ENCODE measurements at places on chromosomes 5 and 9.

- DNase-seq: no peak
Observed at GRCh38 chr9:124594673-124595072, 87.5 kb upstream of the NR5A1 start.

- DNase-seq: no peak
Observed at GRCh38 chr9:70563431-70564204, 149.2 kb upstream of the KLF9 start.

DNA sequence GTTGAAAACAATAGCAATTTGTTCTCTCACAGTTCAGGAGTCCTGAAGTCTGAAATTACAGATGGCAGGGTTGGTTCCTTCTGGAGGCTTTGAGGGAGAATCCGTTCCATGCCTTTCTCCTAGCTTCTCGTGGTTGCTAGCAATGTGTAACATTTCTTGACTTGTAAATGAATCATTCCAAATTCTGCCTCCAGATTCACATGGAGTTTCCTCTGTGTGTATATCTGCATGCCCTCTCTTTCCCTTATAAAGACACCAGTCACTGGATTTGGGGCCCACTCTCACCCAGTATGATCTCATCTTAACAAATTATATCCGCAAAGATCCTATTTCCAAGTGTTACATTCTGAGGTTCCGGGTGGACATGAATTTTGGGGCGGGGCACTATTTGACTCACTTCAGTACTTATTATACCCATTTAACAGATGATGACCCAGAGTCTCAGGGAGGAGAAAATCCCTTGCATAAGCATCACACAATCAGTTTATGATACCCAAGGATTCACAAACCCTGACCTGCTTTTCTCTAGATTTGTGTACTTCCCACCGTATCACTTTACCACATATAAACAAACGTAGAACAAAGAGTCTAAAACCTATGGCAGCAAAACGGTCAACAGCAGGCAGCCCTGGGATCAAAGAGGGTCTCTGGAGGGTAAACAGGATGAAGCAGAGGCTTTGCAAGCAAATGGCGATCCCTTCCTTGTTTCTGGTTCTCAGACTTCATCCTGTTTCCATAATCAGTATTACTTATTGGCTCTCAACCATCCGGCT lies 93.7 kb downstream of the C9orf152 start:
- DNase-seq: no peak

GRCh38 chr9:129125478-129125877 lies 14.3 kb downstream of the PTPA start:
- DNase-seq: no peak

DNA sequence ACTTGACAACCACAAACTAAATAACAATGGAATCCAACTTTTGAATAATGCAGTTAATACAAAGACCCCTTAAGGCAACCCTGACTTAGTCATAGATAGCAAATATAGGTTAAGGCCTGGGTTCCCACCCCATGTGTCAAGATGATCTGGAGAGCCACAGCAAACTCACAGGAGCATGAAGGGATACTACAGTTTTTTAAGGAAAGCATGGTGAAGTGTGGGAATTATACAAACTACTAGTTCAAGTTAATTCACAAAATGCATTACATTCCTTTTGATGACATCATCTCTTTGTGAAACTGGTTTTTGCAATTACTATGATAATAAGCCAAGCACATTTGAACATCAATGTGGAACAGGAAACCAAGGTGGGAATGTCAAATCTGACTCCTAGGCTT lies 50.6 kb downstream of the LHFPL2 start:
- no peak for DNase-seq

GRCh38 chr5:42875785-42876374 lies 64.2 kb upstream of the SELENOP start:
- DNase-seq: no peak

- no peak for DNase-seq
Observed at GRCh38 chr9:18893046-18893445, 140.0 kb downstream of the SAXO1 start.

DNA sequence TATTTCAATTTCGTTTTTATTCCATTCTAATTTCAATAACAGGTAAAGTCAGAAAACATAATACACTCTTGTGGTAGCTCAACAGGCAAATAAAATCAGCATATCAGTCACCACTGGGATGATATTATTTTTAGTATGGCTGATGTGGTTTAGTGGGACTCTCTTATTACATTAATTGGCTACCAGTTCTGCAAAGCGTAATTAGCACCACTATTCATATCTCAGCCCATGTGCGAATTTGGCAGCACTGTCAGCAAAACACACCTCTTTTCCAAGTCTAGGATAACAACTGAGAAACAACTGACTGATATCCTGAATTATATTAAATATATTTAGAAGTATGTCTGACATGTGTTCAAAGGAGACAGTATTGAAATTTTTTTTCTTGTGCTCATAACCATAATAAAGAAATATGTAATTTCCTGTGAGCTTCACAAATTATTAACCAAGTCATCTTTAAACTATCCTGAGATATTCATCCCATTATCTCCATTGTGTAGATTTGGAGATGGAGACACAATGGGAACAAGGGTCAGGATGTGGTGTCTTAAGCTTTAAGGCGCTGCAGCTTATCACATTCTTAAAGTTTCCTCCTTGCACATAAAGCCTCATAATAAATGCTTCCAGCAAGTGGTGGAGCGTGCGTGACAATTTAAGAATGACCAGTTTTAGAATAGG lies 212.4 kb downstream of the TLE1 start:
- DNase-seq: no peak

GRCh38 chr5:52964138-52964537 lies 25.0 kb upstream of the ITGA2 start:
- DNase-seq: no peak

- DNase-seq: no peak
Observed at GRCh38 chr9:28056466-28056865, 483.2 kb upstream of the C9orf72 start.

DNA sequence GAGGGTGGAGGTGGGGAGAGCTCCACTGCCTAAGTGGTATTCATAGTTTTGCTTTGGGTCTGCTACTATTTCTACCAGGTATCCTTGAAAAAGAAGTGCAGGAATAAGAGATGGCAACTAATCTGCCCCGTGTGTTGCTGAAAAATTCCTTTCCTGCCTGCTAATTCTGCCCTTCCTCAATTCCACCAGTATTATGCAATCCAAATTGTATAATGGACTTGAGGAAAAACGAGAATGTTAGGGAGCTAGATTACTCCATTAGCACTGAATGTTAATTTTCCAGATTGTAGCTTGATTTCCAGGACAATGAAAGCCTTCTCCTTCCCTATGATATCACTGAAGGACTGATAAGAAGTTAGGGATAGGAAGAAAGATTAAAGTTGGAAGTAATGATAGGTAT lies 16.9 kb downstream of the ADAM19 start:
- no peak for DNase-seq

- DNase-seq: peak; percentile 15
Observed at GRCh38 chr5:78972654-78973428, 12.3 kb downstream of the ARSB start.

- no peak for DNase-seq
Observed at GRCh38 chr5:132049093-132049492, 11.4 kb upstream of the IL3 start.

DNA sequence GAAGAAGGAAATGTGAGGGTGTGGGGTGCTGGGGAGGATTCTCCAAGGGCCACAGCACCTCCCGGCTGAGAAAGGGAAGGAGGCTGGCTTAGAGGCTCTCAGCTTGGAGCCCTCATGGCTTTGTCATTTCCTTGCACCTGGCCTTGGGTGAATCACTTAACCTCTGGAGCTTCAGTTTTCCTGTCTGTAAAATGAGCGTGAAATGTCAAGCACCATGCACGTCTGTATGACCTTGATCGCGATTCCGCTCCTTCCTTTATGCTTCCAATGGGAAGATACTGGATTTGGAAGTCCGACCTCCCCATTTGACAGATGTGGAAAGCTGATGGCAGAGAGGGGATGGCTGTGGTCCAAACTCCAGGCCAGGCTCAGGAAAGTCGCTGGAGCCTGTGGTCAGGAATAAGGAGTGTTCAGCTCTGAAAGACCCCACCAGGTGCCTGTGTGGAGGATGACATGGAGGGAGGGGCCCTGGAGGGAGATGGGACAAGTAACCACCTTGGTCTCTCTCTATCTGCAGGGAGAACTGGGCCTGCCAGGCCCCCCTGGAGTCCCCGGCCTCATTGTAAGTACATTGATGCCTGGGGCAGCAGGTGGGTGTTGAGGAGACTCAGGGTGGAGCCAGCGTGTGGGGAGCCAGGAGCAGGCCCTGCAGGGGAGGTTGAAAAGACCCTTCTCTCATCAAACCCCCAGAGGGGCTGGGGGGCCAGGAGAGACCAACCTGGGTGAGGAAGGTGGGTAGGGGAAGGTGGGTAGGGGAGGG lies 66.5 kb downstream of the COL27A1 start:
- no peak for DNase-seq

DNA sequence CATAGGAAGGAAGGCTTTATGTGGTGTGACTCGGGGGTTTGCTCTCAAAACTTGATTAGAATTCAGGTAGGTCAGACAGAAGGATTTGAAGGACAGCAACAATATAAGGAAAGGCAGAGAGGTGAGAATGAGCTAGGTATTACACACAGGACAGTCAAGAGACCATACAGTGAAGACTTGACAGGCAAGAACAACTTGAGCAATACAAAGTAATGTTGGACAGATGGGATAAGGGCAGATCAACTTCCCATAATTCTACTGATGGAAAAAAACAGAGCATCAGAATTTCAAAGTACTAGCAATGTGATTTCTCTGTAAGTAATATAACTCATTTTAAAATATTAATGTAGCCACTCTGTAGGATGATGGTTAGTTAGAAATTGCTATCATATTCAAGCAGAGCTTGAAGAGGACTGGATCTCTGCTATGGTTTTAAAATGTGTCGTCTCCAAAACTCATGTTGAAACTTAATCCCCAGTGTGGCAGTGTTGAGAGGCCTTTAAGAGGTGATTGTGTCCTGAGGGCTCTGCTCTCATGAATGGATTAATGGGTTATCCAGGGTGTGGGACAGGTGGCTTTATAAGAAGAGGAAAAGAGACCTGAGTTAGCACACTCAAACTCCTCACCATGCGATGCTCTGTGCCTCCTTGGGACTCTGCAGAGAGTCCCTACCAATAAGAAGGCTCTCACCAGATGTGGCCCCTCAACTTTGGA lies 22.4 kb upstream of the HOMER1 start:
- DNase-seq: no peak

DNA sequence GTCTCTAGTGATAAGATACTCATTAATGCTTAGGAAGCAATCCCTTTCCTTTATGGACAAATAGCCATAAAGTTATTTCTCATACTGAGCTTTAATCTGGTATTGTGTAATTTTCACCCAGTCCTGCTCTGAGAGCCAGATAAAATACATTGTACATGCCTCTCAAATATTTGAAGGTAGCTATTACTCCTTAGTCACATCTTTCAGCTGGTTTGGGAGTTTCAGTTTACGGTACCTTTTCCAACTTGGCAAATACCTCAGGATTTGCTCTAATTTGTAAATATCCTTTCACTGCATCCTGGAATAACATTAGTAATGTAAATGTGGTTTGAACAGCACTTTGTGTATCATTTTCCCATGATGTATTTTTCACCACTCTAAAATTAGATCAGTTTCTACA lies 47.4 kb downstream of the ABHD17B start:
- no peak for DNase-seq

DNA sequence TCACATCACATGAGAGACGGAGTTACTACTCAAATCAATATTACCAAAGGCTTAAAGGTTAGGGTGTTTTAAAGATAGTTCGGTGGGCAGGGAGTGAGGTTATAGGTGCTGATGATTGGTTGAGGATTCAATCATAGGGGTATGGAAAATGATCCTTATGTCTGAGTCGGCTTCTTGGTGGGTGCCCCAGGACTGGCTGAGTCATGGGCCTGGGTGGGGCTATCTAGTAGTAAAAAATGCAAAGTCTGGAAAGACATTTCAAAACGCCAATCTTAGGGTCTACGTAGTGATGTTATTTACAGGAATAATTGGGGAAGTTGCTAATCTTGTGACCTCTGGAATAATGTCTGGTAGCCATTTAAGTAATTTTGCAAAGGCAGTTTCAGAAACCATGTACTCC lies 15.2 kb upstream of the SPIN1 start:
- no peak for DNase-seq

DNA sequence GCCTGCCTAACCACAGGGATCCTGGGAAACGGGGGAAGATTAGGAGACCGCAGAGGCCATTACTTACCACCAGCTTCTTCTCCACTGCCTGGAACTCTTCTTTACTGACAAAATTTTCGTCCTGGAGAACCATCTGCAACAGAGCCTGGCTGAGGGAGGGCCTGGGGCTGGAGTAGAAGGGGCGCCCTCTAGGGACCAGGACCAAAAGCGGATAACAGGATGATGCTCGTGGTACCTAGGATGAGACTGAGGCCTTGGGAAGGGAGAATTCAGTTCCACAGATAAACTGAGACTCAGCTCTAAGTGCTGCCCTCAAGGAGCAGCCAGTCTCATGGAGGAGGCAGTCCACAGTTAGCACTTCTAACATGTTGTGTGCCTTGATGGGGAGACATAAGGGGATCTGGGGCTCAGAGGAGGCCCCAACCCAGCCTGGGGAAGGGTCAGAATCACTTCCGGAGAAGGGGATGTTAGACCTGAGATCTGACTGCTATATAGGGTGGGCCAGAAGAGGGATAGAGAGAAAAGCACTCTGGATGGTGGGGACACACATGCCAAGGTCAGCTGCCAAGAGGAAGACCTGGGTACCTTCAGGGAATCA lies 1.2 kb downstream of the SPATA24 start:
- DNase-seq: no peak

GRCh38 chr9:27934471-27934870 lies 361.2 kb upstream of the C9orf72 start:
- no peak for DNase-seq

GRCh38 chr5:173323106-173323798 lies 5.0 kb downstream of the STC2 start:
- no peak for DNase-seq

- no peak for DNase-seq
Observed at GRCh38 chr9:108787690-108788048, 68.1 kb downstream of the ACTL7B start.

DNA sequence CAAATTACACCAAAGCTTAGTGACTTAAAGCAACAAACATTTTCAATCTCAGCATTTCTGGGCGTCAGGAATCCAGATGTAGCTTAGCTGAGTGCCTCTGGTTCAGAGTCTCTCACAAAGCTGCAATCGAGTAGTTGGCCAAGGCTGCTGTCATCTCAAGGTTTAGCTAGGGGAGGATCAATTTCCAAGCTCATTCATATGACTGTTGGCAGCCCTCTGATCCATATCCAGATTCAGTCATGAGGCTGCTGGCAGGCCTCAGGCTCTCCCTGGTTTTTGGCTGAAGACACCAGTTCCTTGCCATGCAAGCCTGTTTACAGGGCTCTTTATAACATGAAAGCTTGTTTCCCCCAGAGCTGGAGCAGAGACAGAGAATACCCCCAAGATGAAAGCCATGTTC lies 419.5 kb upstream of the TLE4 start:
- DNase-seq: no peak

GRCh38 chr9:120885958-120886357 lies 9.0 kb upstream of the PHF19 start:
- no peak for DNase-seq

DNA sequence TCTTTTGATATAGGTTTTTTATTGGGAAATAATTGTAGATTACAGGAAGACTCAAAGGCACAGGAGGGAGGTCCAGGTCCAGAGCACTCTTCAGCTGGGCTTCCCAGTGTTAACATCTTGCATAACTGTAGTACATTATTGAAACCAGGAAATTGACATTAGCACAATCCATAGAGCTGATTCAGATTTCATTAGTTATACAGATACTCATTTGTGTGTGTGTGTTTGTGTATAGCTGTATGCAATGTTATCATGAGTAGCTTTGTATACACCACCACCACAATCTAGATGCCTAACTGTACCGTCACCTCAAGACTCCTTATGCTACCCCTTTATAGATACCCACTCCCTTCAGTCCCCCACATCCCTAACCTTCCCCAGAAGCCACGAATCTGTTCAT lies 47.9 kb downstream of the SLC36A1 start:
- no peak for DNase-seq
